ENCODE measurements at places on chromosomes 16 and 17. TPM values are rescaled to one million over a fixed set of nuclear protein-coding genes. Genes with fewer than 3 reads are reported as not detected.

Gene FOXO3B
- 5.1 TPM for total RNA-seq

Gene TSNAXIP1
- total RNA-seq, result 0.15 TPM

Gene KRT20
- total RNA-seq, result not detected

Gene NKD1
- total RNA-seq, result 1.2 TPM

Gene CD79B
- total RNA-seq, result 2.6 TPM

All from H7 (cell line).